ENCODE measurements at places on chromosomes 7 and 10.

DNA sequence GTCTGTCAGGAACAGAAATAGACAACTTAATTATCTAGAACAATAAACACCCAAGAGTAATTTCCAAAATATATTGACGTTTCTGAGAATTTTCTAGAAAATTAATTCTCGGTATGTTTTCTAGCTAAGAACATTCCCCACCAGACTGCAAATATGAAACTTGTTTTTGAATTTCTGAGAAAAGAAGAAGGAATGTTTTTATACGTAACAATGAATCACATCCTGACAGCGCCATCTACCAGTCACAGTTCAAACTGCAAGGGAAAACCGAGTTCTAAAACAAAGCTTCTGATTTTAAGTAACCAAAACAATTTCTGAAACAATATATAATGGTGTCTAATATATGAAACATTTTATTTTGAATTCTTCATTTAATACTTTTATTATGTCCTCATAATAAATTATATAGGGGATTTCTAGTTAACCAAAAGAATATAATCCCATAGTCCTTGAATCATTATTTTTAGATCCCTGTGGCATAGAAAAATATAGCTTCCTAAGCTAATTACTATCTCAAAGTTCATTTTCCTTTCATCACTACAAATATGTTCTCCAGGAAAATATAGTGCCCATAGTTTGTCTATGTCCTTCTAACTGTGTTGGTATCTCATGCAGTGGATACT is 34.5 kb upstream of the MEOX2 start:
- peak; percentile 37 for DNase-seq

GRCh38 chr7:134795231-134795630 is 15.8 kb downstream of the CALD1 start:
- no peak for DNase-seq

GRCh38 chr7:23696916-23697441 is 13.0 kb upstream of the STK31 start:
- DNase-seq, result peak; percentile 27

- no peak for DNase-seq
Observed at GRCh38 chr7:133730360-133730759, 396.8 kb upstream of the LRGUK start.

- no peak for DNase-seq
Observed at GRCh38 chr10:43055217-43055616, 21.7 kb upstream of the RET start.

GRCh38 chr10:96922978-96923948 is 91.2 kb downstream of the LCOR start:
- DNase-seq, result no peak

- DNase-seq, result no peak
Observed at GRCh38 chr10:108132303-108132702, 967.8 kb upstream of the SORCS1 start.

DNA sequence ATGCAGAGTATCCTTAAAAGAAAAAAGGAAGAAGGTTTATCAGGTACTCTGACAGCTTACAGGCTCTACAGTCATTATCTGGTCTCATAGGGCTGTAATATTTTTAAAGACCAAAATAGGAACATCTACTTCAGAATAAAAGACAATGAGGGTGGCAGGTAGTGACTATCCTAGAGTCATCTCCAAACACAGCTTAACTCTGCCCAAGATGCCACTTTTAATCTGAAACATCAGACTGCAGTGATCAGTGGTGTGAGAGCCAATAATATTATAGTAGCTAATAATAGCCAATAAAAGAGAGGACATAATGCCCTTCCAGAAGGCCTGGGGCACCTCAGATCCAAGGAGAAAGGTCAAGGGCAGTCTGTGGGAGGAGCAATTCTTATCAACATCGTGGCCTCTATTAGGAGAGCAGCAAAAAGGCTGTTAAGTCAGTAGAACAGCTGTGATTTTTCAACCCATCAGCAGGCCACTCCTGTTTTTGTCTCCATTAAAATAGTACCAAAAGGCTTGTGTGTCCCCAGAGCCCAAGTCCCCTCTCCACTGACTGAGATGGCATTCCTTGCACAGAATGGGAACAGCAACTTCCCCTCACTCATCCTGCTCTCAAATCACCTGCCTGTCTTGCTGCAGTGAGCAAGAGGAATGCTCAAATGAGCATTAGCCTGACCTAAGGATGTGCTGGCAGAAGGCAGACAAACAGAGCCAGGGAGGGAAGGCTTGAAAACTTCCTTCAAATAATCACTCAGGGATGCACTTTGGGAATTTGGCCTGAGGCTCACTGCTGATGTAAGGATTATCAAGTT is 20.7 kb upstream of the SPOCK2 start:
- no peak for DNase-seq

DNA sequence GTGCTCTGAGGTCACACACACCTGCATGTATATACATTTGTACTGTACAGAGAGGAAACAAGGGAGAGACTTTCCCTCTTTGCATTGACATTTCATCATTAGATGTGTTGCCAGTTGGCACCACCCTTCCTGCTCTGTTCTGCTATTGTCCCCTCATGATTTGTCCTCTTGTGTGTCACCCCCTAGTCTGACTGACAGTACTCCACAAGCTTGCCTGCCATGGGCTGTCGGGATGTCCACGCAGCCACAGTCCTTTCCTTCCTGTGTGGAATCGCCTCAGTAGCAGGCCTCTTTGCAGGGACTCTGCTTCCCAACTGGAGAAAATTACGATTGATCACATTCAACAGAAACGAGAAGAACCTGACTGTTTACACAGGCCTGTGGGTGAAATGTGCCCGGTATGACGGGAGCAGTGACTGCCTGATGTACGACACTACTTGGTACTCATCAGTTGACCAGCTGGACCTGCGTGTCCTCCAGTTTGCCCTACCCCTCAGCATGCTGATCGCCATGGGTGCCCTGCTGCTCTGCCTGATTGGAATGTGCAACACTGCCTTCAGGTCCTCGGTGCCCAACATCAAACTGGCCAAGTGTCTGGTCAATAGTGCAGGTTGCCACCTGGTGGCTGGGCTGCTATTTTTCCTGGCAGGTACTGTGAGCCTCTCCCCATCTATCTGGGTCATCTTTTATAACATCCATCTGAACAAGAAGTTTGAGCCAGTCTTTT is 9.4 kb downstream of the CLDN12 start:
- no peak for DNase-seq

DNA sequence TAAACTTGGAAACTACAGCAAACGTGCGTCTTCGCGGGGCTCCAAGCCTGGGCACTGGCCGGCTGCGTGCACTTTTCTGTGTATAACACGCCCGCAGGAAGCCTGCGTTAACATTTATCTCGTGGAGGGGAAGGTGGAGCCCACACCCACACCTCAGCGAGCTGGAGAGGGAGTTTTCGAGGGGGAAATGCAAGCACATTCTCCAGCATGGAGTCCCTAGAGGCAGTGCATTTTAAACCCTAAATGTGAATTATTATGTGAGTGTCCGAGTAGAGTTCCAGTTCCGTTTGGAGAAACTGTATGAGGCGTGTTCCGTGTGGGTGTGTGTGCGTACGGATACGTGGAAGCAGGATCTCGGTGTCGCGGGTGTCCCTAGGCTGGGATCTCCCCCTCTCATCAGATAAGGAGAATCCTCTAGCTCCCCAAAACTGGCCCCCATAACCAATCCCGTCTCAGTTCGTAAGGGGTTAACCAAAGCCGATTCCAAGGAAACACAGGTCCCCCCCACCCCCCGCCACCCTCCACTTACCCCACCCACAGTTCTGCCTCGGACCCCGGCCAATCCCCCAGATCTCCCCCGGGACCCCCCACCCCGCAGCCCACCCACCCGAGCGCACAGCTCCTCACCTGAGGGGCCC is 403 bp downstream of the CDK6 start:
- no peak for DNase-seq

DNA sequence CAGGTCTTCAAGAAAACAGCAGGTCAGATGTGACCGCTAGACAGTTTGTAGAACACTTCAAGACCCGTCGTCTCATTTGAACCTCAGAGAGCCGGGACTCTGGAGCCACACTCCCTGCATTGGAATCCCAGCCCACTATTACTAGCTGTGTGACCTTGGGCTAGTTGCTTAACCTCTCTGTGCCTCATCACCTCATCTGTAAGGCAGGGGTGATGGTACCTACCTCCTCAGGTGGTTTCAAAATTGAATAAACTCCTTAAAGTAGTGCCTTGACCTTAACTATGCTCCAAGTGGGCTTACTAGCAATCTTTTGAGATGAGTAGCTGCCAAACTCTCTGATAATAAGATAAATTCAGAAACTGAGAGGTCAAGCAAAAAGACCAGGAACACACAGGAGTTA is 43.8 kb downstream of the OGDH start:
- no peak for DNase-seq

DNA sequence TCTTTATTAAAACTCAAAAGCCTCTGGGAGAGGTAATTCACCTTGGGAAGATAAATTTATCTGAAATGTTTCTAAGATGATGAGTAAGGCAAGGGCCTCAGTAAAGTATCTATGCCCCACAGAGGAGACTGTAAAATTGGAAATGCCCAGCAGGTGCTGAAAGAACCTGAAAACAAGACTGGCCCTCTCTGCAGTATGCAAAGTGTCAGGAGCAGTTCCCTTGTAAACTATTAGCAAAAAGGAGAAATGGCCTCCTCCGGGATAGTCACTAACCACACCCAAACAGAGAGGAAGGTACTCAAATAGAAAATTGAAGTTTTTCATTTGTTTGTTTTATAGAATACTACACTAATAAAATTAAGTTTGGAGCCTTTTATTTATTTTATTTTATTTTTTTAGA is 81.2 kb downstream of the FZD1 start:
- peak; percentile 50 for DNase-seq

DNA sequence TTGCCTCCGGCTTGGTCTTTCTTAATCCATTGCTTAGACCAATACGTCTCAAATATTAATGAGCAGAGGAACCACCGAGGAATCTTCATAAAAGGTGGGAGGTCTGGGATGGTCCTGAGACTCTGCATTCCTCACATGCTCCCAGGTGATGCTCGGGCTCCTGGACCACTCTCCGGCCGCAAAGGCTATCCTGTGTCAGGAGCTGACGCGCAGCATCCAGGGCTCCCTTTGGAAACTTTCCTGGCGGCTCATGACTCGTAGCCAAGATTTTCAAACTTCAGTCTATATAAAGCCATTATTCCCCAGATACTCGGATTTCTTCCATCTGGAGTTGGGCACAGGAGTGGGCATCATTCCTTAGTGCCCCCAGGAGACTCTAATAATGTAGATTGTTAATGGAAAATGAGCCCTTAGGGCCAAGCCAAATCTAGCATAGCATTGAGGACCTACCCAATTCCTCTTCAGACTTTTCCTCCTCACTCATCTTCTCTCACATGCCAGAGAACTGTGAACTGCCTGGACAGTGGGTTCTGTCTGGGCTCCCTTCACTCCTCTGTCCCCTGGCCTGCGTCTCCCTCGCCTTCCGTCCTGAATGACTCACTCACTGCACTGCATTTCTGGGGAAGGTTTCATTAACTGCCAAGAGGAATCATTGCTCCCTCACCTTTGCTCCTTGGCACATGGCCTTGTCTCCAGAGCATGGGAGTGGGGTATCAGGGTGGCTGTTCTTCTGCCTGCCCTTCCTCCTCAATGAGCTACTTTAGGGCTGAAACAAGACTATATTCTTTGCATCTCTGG is 89.3 kb downstream of the MKI67 start:
- DNase-seq, result no peak

DNA sequence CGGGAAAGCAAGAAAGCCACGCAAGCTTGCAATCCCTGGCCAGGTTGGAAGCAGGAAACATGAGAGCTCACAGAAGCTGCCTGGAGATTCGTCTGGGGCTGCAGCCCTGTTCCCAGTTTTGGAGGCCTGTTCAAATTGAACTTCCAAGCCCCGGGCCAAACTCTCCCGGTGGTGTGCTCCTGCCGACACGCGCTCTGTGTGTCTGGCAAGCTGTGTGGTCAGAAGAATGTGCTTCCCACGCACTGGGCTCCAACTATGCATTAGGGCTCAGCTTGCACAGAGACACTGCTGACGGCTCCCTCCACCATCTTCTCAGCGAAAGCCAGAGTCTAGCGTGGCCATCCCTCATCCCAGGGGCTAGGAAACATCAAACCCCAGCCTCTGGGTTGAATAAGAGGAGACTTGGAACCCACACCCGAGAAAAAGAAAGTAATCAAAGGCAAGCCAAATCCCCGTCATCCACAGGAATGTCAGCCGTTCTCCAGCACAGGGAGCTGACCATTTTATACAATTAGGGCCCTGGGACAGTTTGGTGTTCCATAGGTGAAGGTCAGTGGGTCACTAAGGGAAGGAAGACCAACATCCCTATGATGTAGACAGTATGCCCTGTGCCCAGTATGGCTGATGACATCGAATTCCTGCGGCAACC is 107.2 kb downstream of the FGFR2 start:
- DNase-seq, result no peak

DNA sequence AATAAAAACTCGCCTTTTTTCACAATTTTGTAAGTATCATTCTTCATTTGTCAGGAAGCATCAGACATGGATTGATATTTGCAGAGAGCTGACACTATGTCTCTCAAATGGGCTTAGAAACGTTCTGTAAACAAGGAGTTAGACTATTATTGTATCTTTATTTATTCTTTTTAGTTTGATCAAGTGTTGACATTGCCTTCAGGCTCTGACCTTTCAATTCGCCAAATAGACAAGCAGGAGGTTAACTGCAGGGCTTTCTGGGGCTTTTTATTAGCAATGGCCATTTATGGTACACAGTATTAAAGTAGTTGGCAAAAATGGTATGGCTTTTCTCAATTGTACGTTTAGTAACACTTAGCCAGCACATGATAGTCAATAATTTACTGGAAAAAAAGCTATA is 221.7 kb downstream of the ZWINT start:
- DNase-seq, result peak; percentile 5

DNA sequence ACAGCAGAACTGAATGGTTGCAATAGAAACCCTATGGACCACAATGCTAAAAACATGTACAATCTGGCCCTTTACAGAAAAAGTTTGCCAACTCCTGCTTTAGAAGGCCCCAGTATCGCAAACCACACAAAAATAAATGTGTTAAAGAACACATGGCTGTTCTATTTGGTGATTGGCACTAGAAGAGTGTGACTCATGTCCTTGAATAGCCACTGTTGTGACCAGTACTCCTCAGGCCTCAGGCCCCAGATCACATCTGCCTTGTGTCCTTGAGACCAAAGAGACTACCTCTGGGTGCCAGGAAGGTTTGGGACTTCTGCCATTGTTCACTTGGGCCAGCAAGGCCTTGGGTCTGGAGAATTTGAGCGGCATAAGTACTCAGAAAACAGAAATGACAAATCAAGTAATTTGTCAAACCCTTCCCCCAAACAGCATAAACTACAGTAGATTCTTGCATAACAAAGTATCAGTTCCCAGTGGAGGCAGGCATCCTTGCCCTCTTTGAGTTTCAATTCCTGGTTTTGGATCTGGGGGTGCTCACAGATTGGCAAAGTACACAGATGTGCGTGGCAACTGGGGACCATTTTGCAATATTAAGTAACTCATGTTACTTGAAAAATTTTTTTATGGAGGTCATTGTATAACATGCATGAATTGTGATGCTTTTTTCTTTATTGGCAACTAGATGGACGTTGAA is 50.2 kb downstream of the MTURN start:
- no peak for DNase-seq

GRCh38 chr7:16850614-16851466 is 30.9 kb downstream of the AGR3 start:
- DNase-seq, result no peak
